ENCODE measurements at places on chromosomes 6 and 20. TPM values are rescaled to one million over a fixed set of nuclear protein-coding genes. Genes with fewer than 3 reads are reported as not detected.

The TRAPPC3L gene
- not detected for total RNA-seq

The KHDRBS2 gene
- total RNA-seq, result not detected

The HDAC2 gene
- 134 TPM for total RNA-seq

The C20orf202 gene
- 0.12 TPM for total RNA-seq

The SLC35F1 gene
- not detected for total RNA-seq
